ENCODE measurements at places on chromosomes 6 and 20.

GRCh38 chr20:44609516-44610312 lies 27.3 kb downstream of the PKIG start:
- peak; percentile 65 for DNase-seq

DNA sequence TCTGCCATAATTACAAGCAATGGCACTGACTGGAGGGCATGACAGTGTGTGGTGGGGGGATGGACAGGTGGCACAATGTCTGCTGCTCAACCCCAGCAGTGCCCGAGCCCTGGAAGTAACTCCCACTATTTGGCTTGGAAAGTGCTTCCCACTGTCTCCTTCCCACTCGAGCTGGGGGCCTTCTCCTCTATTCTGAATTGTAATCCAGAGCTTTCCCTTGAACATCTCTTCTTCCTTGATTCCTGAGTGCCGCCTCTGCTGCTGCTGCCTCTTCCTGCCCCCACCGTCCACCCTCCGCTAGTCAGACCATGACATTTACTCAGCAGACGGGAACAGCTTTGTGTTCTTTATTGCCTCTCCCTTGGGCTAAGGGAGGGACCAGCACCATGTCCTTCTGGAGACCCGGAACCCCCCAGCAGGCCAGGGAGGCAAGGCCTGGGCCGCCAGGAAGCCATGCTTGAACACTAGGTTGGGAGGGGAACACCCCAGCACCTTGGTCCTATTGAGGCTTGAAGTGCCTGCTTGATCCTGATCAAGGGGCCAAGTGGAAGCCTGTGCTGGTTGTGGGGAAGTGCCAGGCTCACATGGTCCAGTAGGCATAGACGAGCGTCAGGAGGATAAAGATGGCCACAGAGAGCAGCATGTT lies 17.0 kb downstream of the CCDC167 start:
- no peak for DNase-seq

GRCh38 chr6:141833001-141833655 lies 299.6 kb upstream of the GJE1 start:
- DNase-seq: no peak

DNA sequence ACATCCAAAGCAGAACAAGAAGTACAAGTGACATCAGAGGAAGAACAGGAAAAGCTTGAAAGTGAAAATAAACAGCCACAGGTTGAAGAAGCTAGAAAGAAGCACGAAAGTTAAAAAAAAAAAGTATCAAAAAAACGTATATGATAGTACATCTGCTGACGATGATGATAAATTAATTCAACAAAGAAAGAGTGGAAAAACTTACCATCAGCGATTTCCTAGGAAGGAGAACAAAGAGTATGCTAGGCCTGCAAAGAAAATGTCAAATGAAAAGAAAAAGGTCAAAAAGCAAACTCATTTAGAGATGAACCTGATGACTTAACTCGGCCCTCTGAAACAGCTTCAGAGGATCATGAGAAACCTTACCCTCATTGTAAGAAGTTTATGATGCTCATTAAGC lies 3.7 kb downstream of the SAYSD1 start:
- DNase-seq: no peak

DNA sequence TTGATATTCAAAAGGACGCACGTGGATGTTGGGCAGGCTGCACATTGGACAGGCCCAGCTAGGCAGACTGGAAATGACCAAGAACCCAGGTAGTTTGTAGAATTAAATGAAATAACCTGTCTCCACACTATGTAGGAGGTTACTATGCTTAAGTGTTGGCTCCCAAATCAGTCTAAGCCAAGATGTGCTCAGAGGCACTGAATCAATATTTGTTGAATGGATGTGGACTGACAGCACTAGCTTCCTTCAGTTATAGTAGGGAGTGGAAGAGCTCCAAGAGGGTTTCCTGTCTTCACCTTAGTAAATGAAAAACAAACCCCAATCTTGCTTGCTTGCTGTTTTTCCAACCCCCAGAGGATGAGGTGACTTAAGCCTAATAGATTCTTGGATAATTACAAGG lies 180.5 kb downstream of the JARID2 start:
- DNase-seq: no peak

DNA sequence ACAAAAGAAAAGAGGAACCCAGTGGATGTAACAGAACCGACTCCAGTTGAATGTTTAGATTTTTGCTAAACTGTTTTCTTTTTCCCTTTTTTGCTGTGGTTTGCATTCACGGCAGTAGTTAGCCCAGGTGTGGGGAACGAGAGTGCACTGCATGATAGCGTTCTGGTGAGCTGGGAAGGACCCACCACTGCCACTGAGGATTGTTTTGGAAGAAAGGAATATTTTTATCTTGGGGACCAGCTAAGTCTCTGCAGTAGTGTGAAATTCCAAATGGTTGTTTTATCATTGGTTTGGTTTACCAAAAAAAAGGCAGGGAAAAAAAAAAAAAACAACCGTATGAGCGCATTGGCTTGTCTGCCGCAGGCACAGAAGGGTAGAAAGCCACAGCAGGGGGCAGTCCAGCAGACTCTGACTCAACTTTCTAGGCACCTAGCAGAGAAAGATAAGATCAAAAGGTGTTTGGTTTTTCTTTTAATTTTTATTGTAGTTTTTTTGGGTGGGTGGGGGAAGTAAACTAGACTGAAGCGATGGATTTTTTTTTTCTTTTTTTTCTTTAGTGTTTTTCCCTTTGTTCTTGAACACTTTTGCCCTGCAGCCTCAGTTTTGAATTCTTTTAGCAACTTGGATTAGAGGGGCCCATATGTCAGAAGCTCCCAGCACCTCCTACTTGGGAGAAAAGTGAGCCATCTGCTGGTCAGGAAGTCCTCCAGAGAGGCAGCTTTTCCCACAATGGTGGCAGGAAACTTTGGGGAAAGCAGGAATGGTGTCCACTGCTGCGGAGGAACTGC lies 13.5 kb upstream of the RAB5IF start:
- no peak for DNase-seq

DNA sequence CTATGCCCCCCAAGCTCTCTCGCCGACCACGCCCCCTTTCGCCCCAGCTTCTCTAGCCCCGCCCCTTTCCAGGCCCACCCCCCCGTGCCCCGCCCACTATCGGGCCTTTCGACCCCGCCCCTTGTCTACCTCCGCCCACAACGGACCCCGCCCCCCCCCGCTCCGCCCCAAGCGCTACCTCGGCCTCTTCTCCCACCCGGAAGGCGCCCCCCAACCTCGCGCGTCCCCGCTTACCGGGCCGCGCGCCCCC lies 200 bp downstream of the ZBTB22 start:
- no peak for DNase-seq

DNA sequence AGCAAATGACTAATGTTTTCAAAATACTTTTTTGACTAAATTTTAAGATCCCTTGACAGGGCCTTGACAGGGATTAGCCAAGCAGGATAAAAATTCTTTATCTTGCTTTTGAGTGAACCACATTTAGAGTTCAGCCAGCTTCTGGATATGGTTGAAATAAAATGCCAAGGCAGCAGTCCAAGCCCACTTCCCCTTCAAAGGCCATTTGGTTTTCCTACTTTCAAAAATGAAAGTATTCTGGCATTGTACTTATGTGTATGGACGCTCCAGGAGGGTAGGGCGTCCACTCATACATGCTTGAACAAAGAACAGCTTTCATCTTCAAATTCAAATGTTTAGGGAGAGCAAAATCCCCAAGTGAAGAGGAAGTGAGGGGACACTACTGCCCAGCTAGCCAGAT lies 82.3 kb upstream of the BCLAF1 start:
- DNase-seq: no peak

DNA sequence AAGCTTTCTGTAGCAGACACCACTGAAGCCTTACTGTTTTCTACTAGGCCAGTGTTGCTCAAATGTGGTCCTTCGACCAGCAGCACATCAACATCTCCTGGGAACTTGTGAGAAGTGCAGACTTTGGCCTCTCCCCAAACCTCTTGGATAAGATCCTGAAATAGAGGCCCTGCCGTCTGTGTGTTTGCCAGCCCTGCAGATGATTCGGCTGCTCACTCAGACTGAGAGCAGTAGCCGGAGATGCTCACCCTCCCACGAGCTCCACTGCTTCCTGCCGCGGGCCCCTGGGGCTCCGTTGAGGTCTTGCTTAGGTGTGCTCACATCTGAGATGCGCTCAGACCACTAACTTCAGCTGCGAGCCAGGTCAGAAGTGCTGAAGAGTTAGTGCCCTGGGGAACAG lies 129.5 kb upstream of the SSTR4 start:
- no peak for DNase-seq

DNA sequence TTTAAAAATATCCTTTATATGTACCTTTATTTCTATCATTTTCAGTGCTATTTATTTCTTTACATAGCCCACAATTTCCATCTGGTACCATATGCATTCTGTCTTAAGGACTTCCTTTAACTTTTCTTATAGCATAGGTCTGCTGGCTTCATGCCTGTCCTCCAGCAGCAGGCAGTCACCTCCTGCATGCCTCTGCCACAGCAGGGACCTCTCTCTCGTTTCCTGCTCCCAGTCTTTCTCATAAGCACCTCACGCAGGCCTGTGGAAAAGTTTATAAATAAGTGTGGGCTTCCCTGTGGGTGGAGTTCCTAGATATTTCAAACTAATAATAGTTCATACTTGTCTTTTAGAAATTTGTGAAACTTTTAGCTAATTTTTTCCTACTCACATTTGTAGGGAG lies 133.9 kb downstream of the KCNQ5 start:
- DNase-seq: no peak

DNA sequence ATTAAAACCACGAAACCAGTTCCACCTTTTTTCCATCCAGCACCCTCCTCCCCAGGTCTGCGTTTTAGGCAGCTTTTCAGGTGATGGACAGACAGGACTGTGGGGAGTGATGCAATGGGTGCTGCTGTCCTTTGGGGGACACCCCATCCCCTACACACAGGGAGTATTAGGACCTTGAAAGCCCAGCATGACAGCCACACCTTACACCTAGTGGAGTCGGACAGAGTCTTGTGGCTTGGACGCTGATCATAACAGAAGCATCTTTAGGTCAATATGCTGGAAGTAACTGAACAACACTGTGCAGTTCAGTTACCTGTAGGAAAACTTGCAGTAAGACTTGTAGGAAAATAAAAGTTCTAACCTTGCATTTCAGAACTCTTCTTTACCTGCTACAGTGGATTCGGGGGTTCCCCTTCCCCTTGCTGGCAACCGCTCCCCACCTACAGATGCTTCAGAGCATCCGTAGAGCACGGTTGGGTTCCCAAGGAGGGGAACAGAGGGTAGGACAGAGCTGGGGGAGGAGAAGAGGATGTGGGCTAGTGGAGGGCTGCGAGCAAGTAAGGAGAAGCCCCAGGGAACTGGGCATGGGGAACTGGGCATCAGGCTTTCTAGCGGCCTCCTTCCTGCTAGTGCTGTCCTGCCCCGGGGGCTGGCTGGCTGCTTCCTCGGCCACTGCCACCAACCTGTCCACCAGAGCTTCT lies 31.7 kb downstream of the PLEKHG1 start:
- DNase-seq: no peak

DNA sequence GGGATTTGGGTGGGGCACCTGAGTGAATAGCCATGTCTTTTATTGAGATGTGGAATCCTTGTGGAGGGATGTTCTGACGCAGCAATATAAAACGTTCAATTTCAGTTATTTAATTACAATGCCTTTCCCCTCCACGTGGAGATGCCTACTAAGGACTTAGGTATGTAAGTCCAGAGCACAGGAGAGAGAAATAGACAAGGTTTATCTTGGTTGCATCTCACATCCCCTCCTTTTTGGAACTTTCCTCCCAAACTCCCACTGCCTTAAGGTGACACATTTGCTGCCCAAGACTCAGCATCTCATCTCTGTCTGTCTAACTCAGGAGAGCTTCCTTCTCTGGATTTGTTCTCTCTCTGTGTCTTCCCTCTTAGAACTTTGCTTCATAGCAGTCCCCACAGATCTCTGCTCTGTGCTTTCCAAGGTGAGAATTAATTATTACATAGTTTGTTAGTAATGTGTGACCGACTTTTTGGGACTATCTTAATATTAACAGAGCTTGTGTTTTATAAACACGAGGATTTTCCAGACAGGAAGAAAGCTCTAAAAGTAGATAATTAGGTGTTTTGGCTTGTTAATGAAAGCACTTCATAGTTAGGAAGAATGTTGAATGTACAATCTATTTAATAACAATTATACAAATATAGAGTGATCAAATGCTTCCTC lies 52.6 kb downstream of the COL19A1 start:
- DNase-seq: no peak

GRCh38 chr6:41103847-41104246 lies 31.1 kb downstream of the NFYA start:
- no peak for DNase-seq

GRCh38 chr6:74167976-74168375 lies 472.0 kb downstream of the CD109 start:
- no peak for DNase-seq

- DNase-seq: no peak
Observed at GRCh38 chr6:36618366-36619355, 24.5 kb downstream of the SRSF3 start.

DNA sequence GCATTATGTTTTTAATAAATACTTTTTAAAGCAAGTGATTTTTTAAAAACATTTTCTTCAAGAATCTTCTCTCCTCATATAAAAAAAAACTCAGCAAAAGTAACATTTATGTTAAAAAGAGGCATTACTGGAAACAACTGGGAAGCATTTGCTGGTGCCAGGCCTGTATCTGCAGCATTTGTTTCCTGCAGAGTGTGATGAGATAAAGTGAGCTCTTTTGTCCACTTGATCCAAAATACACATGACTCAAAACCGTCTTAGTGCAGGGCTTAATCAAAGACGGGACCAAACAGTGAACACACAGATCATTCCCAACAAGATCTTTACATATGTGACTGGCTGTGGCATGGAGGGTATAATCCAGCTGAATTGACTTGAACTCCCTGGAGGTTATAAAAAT lies 28.3 kb upstream of the RIPPLY2 start:
- no peak for DNase-seq

GRCh38 chr6:139753198-139753861 lies 378.9 kb upstream of the CITED2 start:
- no peak for DNase-seq

GRCh38 chr20:51128198-51128597 lies 105.3 kb upstream of the KCNG1 start:
- DNase-seq: no peak

DNA sequence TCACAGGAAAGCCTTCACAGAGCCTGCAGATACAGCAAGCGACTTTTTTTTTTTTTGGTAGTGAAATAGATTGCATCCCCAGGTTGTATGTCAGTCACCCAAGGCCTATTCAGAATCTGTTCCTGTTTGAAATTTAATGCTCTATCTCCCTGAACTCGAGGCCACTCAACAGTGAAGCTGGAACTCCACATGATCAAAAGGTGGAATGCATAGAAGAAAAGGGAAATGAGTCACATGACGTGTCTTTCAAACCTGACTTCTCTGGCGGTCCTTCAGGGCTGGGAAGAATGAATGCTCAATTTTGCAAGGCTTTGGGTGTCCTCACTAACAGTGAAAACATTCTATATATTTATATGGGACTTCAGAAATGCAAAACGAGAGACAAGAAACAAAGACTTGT lies 88.4 kb upstream of the B3GAT2 start:
- DNase-seq: no peak

DNA sequence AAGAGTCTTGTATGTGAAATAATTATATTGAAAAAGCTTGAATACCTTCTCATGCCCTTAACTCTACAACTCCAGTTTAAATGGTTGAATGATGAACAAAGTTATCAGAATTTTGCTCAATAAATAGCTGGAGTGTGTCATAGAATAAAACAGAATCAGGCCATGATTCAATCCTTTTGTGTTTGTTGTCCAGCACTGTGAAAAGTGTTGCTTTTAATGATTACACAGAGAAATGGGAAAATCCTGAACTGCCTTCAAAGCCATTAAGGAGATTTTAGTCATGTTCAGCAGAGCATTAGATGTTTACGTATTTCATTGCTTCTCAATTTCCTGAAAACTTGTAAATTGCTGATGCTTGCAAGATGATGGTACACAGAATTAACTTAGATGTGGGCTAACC lies 262.9 kb upstream of the BTBD3 start:
- no peak for DNase-seq

All from stimulated activated CD4-positive, alpha-beta T cell treated with anti-CD3 and anti-CD28 coated beads, Interleukin-12 subunit alpha, Interleukin-12 subunit beta, amount 100 ng/mL, for 24 hours (primary cell).